ENCODE measurements at places on chromosomes 3 and 15.
A peak's percentile ranks its signal among the peaks of the same experiment; 100 is the strongest.

DNA sequence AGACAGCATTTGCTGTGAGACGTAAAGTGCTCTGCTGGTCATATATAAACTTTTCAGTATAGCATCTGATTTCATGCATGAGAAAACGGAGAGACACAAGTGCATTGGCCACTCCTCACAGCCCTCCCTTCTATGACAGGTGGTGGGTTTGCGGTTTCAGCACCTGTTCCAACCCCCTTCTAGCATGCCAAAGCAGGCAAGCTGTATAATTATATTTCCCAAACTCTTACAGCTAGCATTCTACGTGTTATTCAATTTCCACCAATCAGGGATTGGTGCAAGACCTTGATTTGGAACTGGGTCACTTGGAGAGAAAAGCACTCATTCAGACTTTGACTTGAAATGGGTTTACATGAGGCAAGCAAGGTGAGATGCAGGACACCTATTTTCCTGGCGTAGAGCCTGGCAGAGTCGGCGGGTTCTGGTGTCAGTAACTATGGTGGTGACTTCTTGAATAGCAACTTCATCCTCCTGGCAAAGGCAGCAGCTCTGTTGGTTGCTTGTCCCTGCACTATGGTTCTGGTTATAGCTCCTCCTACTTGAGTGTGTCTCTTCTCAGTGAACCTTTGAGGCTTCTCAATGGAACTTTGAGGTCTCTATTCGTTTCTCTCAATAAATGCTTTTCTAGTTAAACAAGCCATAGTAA lies 356.5 kb downstream of the TBL1XR1 start:
- DNase-seq, result no peak

- DNase-seq, result no peak
Observed at GRCh38 chr3:36597422-36597821, 166.9 kb downstream of the DCLK3 start.

GRCh38 chr3:164832216-164832615 lies 246.1 kb downstream of the SI start:
- DNase-seq, result peak; percentile 42

DNA sequence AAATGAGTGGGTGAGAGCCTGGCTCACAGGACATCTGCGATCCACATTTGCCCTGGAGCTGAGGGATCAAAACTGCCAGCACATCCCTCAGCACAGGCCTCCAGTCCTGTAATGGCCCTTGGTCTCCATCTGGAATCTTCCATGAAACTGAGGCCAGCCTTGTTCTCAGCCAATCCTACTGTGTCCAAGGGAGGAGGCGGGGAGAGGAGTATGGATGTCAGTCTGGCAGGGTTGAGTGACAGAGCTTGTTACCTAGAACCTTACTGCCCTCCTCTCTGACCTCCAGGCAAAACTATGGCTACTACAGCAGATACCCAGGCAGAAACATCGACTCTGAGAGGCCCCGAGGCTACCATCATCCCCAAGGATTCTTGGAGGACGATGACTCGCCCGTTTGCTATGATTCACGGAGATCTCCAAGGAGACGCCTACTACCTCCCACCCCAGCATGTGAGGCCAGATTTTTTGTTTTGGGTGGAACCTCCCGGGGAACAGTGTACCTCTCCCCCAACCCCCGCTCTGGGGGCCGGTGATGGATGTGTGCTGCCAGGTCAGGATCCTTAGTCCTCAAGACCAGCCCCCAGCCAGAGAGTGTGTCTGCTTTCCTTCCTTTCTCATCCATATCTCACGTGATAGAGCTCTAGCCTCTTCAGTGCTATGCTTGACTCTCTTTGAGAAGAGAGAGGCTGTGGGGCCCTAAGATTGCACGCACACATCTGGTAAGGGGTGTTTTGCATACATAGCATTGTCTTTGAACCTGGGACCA lies 41.3 kb downstream of the CHDH start:
- peak; percentile 54 for DNase-seq

- DNase-seq, result no peak
Observed at GRCh38 chr3:191020730-191021396, 158.4 kb upstream of the GMNC start.

- DNase-seq, result peak; percentile 64
Observed at GRCh38 chr3:190024912-190025311, 95.8 kb downstream of the P3H2 start.

- DNase-seq, result peak; percentile 89
Observed at GRCh38 chr3:170614214-170614966, 28.5 kb upstream of the SLC7A14 start.

Measured in mesenchymal stem cell (in vitro differentiated cells and primary cell).